ENCODE measurements at places on chromosomes 6 and 20.

DNA sequence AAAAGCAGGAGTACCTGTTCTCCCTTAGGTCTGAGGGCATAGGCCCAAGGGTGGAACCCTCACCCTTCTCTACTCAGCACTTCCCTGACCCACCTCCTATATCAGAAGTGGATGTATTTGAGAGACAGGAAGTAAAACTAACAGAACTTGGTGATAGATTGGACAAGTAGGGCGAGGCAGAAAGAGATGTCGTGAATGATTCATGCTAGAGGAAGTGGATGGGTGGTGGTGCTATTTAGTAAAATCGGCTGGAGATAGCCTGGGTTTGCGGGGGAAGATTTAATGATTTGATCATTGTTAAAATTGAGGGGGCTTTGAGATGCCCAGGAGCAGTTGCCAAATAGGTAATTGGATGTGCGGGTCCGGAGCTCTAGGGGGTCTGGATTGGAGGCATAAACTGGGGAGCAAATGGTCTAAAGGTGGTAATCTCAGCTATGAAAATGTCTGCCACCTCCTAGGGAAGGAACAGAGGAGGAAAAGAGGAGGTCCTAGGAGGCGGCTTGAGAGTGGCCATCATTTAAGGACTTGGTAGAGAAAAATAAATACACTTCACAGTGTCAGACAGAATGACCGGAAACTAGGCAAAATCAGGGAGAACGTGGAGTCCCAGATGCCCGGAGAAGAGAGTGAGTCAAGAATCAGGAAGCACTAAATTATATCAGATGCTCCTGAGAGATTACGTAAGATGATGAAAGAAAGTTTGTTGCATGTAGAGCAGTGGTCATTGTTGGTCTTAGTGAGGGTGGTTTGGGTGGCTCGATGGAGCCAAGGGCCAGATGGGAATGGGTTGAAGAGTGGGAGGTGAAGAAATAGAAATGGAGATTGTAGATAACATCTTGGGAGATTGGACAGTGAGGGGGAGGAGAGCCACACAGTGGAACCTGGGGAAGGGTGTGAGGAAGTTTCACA is 142.0 kb downstream of the CEP57L1 start:
- peak; percentile 4 for DNase-seq

- DNase-seq: peak; percentile 88
These were observed 32.1 kb downstream of the SUMO4 start for GRCh38 chr6:149431905-149432775.

GRCh38 chr20:18718129-18718528 is 95.5 kb upstream of the SCP2D1 start:
- no peak for DNase-seq

- no peak for DNase-seq
These were observed 58.8 kb upstream of the MAP7 start for GRCh38 chr6:136608991-136609390.

- no peak for DNase-seq
These were observed 92.8 kb upstream of the FOXC1 start for GRCh38 chr6:1516742-1517520.

GRCh38 chr6:81362246-81362645 is 390.2 kb downstream of the TENT5A start:
- no peak for DNase-seq

- peak; percentile 11 for DNase-seq
These were observed 717.8 kb downstream of the EPM2A start for GRCh38 chr6:145017516-145017915.

- no peak for DNase-seq
These were observed 12.4 kb upstream of the PTPRK start for GRCh38 chr6:128532827-128533226.

- DNase-seq: no peak
These were observed 28.4 kb downstream of the LHFPL5 start for GRCh38 chr6:35833536-35833935.

- DNase-seq: no peak
These were observed 18.8 kb downstream of the SAMHD1 start for GRCh38 chr20:36932476-36933426.

DNA sequence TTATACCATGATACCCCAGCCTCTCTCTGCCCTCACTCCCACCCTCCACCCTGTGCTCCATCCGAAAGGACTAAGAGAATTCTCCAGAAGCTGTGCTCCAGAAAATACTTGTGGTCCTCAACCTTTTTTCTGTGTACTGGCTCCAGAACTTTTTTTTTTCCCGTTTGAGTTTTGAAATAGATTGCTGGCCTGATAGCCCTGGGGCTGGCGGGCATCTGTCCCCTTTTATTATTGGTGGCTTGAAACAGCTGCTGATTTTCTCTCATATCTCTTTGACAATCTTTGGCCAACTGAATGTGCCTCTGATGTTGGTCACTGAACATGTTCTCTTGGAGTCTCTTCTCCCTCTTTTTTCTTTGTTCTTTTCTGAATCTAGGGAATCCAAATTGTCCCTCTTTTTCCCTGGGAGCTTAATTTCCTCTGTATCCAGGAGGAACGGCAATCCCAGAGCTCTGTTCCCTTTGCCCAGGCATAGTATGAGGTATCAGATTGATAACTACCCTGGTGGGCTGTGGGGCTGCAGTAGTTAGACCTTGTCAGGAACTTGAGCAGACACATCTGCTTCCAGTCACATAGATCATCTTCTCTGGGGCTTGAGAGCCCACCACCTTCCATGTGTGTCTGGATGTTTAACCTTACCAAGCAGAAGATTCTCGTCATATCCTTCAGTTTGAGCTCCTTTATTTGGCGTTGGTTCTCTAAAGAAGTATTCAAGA is 1.6 kb downstream of the PPARD start:
- no peak for DNase-seq

GRCh38 chr20:51365670-51366069 is 176.8 kb downstream of the NFATC2 start:
- no peak for DNase-seq

DNA sequence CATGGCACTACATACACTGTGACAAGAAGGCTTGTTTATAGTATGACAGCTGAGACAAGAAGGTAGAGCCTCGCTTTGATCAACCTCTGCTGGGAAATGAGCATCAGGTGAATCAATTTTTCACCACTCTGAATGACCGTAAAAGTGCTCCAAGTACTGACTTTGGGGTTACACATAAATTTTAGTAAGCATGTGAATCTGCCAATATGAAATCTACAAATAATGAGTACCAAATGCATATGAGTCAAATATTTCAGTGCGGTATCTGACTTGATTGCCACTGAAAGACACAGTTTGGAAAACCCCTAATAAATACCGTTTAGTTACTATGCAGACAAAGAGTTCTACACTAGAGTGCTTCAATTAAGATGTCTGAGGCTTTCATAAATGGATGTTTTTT is 77.8 kb downstream of the ATG5 start:
- peak; percentile 13 for DNase-seq

DNA sequence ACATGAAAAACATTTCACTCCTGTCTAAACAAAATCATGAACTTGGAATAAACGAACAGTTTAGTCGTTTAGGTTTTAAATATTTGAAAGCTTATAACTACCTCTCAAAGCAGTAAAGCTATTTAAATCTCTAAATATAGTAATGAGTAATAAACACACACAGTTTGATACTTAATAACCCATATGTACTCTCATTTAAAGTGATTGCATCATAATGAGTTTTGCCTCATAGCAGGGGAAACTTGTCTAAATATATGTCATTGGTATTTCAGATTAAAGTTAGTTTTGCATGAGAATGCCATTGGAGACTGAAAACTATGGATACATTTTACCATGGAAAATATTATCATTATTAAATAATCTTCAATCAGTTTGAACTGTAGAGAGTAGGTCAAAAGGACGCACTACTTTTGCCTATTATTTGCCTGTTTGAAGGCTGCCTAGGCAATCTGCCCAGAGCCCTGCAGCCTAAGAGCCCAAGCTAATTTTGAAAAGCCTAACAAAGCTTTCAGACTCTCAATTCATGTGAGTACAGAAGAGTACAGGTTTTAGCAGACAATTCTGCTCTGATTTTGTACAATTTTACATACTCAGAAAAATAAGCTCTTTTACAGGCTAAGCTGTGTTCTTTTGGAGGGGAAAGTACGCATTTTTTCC is 632.8 kb downstream of the HACE1 start:
- DNase-seq: no peak

GRCh38 chr6:40440053-40440452 is 147.1 kb downstream of the LRFN2 start:
- no peak for DNase-seq

GRCh38 chr6:101312652-101313051 is 80.9 kb upstream of the GRIK2 start:
- DNase-seq: no peak

- peak; percentile 83 for DNase-seq
These were observed 25.3 kb upstream of the SLCO4A1 start for GRCh38 chr20:62616728-62617621.

Data from activated T-cell treated with anti-CD3 and anti-CD28 coated beads, Interleukin-2, amount 50 U/mL, for 72 hours (primary cell).